ENCODE measurements at places on chromosomes 3 and 15.

GRCh38 chr3:15342246-15342645 lies 9.9 kb upstream of the SH3BP5 start:
- no peak for DNase-seq

GRCh38 chr3:43534675-43535074 lies 87.1 kb downstream of the ANO10 start:
- DNase-seq = no peak

- DNase-seq = no peak
Observed at GRCh38 chr3:152714507-152714906, 120.4 kb upstream of the P2RY1 start.

DNA sequence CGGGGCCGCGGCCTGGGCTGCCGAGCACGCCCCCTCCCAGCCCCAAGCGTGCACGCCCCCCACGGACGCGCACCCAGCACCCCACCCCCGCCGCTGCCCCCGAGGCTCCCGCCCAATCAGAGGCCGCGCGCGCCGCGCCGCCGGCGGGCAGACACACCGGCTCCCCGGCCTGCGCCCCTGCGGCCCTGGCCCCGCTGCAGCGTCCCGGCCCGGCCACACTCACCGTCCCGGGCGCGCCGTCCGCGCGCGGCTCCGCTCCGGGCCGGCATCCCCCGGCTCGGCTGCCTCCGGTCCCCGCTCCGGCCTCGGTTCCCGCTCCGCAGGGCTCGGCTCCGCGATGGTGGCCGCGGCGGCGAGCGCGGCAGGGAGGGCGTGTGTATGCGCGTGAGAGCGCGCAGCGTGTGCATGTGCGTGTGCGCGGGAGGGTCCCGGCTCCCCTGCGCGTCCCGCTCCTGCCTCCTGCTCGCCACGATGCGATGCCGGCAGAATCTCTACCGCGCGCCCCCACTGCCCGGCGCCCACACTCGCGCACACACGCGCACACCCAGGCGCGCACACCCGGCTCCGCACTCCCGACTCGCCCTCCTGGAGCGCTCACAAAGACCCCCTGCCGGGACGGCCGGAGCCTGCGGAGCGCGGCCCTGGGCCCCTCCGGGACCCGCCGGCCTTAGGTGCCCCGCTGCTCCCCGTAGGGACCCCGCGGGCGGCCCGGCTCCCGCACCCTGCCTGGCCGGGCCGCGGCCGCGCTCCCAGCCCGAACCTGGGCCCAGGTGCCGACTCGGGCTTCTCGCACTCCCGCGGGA lies 186.5 kb upstream of the LINGO1 start:
- no peak for DNase-seq

GRCh38 chr3:41369838-41370237 lies 170.5 kb downstream of the CTNNB1 start:
- DNase-seq = no peak

DNA sequence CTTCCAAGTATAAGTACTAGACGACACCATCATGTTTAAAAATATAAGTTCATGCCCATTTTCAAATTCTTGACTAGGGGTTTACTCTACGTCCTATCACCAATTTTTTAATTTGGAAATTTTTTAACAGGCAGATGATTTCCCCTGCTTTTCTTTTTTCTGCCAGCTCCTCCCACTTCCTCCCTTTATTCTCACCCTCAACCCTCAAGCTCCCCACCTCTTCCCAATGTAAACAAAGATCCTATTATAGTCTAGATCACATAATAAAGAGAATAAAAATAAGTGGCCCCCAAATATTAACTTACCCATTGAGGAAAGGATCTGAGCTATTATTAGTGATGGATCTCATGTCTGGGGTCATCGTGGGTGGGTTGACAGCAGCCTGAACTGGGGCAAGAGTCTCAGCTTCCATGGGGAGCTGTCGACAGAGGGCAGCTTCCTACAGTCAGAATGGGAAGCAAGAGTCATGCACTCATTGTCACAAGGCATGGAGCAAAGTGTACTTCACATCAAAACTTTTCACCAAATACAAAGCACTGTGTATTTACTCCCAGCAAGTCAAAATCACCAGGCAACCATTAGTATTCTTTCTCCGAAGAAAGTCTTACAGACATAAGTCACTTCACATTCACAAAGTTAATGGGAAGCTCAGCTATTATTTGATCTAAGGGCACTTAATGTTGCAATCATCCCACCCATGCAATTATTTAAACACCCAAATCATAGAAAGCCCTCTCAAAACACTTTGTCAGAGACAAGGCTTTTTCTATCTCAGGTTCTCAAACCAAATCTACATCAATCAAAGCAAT lies 53.2 kb downstream of the TM4SF4 start:
- DNase-seq = no peak

DNA sequence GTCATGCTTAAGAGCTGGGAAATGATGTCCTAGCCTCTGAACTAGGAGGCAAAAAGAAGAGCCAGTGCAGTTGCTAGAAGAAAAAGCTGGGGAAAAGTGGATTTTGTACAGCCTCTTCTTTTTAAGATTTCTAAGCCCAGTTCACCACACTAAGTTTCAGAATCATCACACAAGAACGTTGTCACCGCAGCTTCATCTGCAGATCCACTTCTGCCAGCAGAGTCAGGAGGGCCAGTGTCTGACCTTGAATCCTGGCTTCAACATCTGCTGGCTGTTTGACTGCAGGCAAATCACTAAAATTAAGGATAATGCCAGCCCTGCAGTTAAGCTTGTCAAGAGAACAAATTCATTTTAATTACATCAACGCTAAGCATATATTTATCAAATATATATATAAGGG lies 36.2 kb downstream of the HDC start:
- no peak for DNase-seq
